ENCODE measurements at places on chromosomes 4 and X.

GRCh38 chr4:10582059-10582686 lies 102.4 kb downstream of the CLNK start:
- no peak for DNase-seq

DNA sequence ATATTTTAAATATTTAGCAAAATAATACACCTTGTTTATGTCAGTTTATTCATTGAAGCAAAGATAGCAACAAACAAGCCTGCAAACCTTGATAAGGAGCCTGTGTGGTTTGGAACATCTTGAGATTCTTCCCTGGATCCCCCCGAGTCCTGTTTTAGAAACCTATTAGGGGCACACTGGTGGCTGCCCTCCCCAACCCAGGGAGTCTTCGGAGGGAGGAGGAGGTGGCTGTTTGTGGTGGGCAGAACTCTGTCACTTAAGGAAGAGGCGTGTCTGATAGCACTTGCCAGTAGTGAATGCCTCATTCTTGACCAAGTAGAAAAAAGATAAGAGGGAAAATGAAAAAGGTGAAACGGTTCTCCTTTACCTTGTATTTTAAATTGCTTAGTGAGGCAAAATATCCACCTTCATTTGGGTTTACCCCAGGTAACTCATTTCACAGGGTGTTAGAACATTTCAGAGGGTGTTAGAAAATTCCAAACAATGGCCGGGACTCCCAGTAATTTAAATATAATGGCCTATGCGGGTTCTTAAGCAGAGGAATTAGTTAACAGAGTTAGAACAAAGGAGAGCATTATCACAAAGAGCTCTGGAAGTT lies 10.4 kb downstream of the KIT start:
- no peak for DNase-seq

DNA sequence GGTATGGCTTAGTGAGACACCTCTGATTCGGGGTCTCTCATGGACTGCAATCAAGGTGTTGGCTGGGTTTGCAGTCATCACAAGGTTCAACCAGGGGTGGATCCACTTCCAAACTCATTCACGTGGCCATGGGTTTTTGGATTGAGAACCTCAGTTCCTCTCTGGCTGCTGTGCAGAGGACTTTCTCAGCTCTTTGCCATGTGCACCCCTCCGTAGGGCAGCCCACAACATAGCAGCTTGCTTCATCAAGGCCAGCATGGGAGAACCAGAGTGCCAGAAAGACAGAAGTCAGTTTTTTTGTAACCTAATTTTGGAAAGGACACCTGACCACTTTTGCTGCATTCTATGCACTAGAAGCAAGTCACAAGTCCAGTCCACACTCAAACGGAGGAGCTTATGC lies 154.9 kb downstream of the PJA1 start:
- DNase-seq, result no peak

DNA sequence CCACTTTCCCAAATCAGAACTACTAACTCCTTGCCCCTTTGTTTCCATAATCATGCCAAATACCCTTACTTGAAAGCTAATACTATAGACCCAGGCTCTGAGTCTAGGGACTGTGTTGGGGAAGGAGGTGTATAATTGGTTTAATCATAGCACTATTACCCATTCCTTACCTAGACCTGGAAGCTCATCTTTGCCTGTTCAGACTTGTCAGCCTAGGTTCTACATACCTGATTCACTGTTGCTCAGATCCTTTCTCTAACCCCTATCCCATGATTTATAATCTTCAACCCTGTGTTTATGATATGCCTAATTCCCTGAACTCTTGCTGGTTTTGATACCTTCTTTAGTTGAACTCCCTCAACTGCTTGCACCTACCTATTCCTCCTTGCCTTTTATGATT lies 123.1 kb upstream of the GRIA3 start:
- DNase-seq, result no peak

DNA sequence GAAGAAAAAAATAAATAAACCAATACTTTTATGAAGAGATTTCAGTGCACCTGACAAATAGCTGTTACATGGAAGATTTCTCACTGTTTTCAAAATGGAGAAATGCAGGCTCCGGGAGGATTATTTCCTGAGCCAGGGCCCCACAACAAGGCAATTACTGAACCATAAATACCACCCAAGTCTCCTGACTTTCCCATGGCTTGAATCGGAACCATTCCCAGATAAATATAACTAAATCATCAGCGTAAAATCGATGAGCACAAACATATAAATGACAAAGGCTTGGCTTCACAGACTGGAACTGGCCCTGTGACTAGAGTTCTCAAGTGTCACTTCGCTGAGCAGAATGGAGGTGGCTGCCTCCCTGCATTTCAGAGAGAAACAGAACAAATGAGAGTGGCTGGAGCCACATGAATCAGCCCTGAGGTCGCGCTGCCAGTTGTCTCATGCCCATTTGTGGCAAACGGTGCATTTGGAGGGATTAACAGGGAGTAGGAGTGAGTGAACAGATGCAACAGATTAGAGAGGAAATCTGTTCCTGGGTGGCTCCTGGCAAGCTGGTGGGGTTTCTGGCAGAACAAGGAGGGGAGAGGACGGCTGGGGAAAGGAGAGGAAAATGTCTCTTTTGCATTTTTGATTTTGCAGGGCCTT lies 57.3 kb upstream of the STIM2 start:
- DNase-seq, result no peak

DNA sequence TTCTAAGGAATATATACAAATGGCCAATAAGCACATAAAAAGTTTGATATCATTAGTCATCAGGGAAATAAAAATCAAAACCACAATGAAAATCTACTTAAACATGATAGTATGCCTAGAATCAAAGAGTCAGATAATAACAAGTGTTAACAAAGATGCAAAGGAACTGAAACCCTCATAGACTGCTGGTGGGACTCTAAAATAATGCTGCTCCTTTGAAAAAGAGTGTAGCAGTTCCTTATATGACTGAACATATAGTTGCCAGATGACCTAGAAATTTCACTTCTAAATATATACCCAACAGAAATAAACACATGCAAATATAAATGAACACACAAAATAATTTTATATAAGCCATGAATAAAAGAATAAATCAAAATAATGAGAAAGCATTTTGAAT lies 205.1 kb upstream of the CTSO start:
- DNase-seq, result no peak

DNA sequence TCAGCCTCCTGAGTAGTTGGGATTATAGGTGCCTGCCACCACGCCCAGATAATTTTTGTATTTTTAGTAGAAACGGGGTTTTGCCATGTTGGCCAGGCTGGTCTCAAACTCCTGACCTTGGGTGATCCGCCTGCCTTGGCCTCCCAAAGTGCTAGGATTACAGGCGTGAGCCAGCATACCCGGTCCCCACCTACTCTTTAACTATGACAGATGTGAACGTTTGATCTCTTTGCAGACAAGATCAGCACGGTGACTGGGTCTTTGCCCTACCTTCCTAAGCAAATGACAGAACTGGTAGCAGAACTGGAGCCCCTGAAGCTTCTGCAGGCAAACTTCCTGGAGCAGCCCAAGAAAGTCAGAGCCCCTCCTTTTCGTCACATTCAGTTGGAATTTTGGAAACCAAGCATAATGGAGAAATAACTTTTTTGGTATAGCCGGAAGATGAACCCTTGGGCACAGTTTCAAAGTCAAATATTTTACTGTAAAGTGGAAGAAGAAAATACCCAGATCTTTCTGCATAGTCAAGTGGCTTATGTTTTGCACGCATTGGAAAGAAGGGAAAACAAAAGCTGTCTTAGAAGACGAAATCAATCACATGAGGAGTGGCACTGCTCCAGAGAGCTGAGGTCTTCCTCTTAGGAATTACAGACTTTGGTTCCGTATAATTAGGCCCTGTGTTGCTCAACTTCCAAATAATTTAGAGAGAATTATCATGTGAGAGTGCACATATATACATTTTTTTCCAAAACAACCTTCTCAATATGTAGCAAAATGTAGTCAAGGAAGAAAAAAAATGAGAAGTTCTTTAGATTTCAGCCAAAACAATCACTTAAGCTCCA lies 90.6 kb downstream of the SORBS2 start:
- no peak for DNase-seq

GRCh38 chrX:5194806-5195205 lies 1033.9 kb downstream of the NLGN4X start:
- DNase-seq, result no peak

- DNase-seq, result no peak
Observed at GRCh38 chr4:18930487-18930886, 908.9 kb upstream of the LCORL start.

GRCh38 chrX:96576368-96576767 lies 108.3 kb upstream of the DIAPH2 start:
- no peak for DNase-seq

- no peak for DNase-seq
Observed at GRCh38 chr4:166658585-166658984, 575.7 kb downstream of the SPOCK3 start.

GRCh38 chr4:7381890-7382633 lies 52.7 kb downstream of the PSAPL1 start:
- peak; percentile 18 for DNase-seq

- no peak for DNase-seq
Observed at GRCh38 chrX:40087425-40088298, 10.1 kb downstream of the BCOR start.

DNA sequence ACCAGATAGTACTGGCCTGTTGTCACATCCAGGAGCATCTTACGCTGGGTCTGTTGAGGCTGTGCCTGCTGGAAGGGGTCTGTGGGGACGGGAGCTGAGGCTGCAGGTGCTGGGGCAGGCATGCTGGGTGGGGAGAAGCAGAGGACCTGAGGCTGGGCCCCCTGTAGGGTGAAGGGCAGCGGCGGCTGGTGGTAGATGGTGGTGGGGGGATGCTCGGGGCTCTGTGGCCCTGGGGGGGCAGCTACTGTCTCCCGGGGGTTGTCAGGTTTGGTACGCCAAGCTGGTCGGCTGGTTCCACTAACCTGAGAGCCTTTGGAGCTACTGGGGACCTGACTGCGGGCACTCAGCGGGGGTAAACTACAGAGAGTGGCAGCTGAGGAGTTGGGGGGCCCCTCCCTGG lies 7.8 kb downstream of the C4orf54 start:
- DNase-seq, result no peak

DNA sequence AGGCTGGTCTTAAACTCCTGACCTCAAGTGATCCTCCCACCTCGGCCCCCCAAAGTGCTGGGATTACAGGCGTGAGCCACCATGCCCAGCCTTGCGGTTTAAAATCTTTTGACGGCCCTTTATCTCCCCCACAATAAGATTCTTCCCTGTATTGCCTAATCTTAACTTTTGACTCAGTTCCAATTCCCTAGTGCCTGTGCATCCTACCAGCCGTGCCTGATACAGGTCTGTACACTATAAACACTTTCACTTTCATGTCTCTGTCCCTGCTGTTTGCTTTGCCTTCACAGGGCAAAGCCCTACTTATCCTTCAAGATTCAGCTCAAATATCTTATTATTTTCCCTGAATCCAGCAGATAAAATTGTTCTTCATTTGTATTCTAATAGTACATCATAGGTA lies 74.6 kb downstream of the WDR44 start:
- no peak for DNase-seq

GRCh38 chr4:144189121-144189520 lies 48.6 kb upstream of the GYPA start:
- no peak for DNase-seq

DNA sequence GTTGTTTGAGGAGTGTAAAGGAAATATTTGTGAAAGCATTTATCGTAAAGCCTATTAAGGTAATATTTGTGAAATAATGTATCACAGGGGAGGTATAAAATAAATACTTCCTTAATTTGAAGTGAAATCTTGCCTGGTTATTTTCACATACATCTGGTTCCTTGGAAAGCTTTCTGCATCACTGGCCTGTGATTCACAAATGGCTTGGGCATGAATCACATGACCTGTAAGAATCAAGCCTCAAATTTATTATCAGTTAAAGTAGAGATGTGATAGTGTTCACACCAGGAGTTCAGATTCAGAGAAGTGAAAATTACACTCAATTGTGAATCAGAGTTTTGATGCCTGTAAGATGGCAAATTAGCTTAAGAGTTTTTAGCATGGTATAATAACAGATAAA lies 1911.4 kb downstream of the STIM2 start:
- DNase-seq, result no peak

- DNase-seq, result no peak
Observed at GRCh38 chr4:159238631-159239030, 135.8 kb downstream of the RAPGEF2 start.

DNA sequence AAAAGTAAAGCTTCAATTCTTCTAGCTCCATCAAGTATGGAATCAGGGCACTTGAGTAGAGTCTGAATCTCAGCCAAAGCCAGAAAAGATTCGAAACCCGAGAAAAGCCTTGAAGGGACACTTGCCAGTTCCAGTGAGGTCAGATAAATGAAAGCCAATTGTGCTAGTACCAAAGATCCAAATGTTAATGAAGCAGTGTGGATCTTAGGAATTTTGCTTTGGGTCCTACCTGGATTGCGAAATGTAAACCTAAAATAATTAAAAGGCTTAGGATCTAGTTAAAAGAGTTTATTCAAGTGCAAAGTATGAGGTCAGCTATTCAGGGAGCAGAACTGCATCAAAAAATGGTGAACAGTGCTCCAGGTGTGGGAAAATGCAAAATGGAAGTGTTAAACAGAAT lies 552.6 kb downstream of the NAP1L3 start:
- no peak for DNase-seq

DNA sequence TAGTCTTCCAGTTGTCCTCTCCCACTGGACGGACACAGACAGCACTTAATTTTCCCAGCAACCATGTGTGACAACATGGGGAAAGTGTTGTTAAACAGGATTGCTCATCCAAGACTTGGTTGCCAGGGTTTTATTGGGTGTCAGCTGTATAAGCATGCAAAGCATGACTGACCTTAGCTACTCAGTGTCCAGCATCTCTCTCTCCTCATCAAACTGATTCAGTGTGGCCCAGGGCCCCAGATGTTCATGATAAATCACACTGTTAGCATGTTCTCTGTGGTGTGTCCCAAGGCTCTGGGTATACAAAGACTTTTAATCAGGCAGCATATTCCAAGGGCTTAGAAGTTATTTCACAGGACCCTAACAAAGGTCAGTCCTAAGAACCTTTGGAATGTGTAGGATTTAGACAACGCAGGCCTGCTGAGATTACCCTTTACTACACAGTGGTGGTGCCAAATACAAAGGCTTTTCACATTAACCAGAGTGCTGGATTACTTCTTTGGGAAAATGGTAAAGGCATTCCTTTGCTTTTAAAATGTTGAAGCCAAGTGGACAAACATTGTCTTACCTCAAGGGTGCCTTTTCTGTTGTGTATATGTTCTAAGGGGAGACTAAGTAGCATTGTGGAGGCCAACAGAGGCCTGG lies 213.3 kb downstream of the GLUD2 start:
- no peak for DNase-seq

All from omental fat pad (tissue), 4 donors.